AG20443 (cell line): ENCODE measurements at places on chromosomes 4 and X.
A peak's percentile ranks its signal among the peaks of the same experiment; 100 is the strongest.

- peak; percentile 64 for DNase-seq
Measured at GRCh38 chr4:92969650-92970379, 666.0 kb downstream of the GRID2 start.

DNA sequence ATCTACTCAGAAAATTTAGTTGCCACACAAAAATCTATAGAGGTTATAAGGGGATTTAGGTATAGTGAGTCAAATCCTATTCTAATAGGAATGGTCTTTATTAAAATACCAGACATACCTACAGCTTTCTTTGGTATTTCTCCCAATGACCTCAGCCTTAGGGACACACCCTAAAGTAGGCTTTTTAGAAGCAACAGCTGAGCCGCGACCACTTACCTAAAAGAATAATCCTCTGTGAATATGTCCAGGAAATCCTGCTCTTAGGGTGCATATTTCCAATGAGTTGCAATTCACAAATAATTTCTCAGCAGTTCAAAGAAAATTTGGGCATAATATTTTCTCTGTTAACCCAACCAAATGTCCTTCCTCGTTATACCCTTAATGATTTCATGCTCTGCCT, 2.7 kb downstream of the DCX start:
- no peak for DNase-seq

GRCh38 chrX:17597836-17598439, 139.4 kb upstream of the SCML1 start:
- no peak for DNase-seq

DNA sequence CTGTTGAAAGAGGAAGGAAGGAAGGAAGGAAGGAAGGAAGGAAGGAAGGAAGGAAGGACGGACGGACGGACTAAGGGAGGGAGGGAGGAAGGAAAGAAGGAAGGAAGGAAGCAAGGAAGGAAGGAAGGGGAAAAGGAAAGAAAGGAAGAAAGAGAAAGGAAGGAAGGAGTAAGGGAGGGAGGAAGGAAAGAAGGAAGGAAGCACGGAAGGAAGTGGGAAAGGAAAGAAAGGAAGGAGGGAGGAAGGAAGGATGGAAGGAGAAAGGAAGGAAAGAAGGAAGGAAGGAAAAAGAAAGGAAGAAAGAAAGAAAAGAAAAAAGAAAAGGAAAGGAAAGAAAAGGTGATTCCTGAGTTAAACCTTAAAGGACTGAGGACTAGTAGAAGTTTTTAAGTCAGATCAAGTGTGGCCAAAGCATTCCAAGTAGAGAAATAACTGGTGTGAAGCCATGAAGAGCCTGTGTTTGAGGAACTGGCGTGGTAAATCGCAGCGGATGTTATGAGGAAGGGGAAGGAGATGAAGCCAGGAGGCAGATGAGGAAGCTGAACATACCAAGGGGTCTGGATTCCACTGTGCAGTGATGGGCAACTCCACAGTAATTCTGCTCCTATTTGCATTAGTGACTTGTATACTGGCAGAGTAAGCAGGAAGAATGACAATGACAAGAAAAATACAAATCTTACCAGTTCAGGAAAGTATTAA, 163.5 kb downstream of the MGST2 start:
- DNase-seq, result no peak

DNA sequence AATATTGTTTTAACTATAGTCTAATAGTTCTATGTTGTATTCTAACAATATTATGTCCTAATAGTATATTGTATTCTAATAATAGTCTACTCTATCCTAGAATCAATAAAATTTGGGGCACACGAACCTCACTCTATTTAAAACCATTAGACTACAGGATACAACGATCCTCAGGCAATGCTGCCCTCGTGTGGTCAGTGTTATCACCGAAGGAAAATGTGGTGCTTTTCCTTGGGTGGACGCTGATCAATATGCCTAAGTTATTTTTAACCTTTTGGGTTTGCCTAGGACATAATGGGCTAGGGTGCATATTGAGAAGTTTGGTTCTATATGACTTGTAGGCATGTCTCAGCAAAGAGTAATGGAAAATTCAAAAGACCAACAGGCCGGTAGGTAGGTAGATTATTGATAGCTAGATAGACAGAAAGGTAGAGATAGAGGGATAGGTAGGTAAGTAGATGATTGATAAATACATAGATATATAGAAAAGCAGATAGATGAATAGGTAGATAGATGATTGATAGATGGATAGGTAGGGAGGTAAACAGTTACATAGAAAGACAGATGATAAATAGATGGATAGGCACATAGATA, 75.1 kb downstream of the PRKX start:
- DNase-seq, result peak; percentile 48

DNA sequence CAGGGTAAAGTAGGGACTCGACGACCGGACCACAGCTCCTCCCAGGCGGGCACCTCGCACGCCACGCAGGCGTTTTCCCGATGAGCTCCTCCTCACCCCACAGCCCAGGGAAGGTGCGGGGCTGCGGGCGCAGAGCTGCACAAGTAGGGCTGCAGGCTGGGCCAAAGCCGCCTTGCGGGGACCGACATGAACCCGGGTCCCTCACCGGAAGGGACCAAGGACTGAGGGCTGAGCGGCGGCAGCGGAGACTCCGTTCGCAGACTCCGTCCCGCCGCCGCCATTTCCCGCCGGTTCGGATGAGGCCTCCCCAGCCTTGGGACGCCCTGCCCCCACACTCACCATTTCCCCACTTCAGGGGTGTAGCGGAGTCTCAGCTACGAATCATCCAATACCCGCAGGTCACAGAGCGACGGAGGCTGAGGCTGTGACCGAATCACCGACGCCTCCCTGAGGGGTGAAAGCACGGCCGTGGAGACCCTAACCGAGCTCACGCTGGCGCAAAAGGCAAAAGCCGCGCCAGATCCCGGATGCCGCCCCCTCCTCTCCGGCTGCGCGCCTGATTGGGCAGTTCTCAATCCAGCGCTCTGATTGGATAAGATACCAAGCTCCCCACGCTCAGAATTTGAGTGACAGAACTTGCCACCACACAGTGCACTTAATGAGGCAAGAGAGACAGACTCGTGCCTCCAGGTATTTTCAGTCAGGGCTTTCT, at the start of gene ZNF732:
Gene ZNF732 (minus strand): TSS at position 506 of the 712 bp plus-strand sequence. CDS start 164 bp downstream, at position 342.
- DNase-seq, result peak; percentile 50

GRCh38 chrX:53028678-53029077, 19.9 kb upstream of the GPR173 start:
- no peak for DNase-seq

- DNase-seq, result no peak
Measured at GRCh38 chr4:8090312-8090711, 68.3 kb downstream of the ABLIM2 start.

DNA sequence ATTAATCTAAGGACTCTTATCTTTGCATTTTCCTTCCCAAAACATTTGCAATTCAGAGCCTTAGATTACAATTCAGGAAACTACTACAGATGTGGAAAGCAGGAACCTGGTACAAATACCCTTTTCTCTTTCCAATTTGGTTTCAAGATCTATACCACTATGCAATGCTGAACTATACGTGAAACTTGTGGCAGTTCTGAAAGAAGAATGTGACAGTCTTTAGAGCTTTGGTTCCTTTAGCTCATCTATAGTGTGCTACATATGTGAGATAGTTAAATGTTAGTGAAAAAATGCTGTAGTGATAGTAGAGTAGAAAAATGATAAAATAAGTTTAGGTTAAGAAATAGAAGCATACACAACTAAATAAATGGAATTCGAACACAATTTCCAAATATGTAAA, 50.0 kb downstream of the CXXC4 start:
- DNase-seq, result no peak

DNA sequence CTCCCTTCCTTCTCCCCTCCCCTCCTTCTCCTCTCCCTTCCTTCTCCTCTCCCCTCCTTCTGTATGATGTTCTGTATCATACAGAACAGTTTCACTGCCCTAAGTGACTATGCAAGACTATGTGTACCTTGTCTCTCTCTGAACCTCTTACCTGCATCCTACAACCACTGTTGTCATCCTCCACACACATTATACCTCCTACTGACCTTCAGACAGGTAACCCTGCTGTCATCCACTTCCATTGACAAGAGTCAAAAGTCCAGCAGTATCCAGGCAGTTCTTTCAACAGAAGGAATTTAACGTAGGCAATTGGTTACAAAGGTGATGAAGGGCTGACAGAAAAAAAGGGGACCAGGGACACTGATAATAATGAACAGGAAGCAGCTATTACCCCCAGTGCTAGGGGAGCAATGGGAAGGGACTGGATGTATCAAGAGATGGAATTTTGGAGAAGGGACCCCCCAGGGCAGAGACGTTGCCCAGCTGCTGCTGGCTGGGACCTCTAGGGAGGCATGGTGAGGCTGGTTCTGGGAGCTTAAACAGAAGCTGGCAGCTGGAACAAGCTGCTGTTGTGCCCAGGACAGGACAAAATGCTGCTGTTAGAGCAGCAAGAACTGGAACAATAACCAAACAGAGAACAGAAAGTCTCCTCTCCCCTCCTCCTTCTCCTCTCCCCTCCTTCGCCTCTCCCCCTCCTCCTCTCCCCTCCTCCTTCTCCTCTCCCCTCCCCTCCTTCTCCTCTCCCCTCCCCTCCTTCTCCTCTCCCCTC, 84.7 kb downstream of the DCTD start:
- DNase-seq, result no peak

GRCh38 chr4:95017305-95018064, 259.7 kb downstream of the BMPR1B start:
- DNase-seq, result no peak

- DNase-seq, result no peak
Measured at GRCh38 chr4:43112139-43112538, 219.6 kb downstream of the GRXCR1 start.

GRCh38 chr4:148341980-148342800, 100.0 kb downstream of the NR3C2 start:
- DNase-seq, result no peak
